WTC11 (cell line): ENCODE measurements at places on chromosomes 3 and 15. TPM values are rescaled to one million over a fixed set of nuclear protein-coding genes. Genes with fewer than 3 reads are reported as not detected.

The ANKRD63 gene
- 1.2 to 1.7 TPM (median 1.4 TPM) in 3 replicates for total RNA-seq

The RARRES1 gene
- 0.16 to 1.4 TPM (median 0.35 TPM) in 3 replicates for total RNA-seq

The TEX55 gene
- not detected in 3 replicates for total RNA-seq

The ARHGEF26 gene
- total RNA-seq, result 12.8 to 15.3 TPM (median 14.1 TPM) in 3 replicates

The WDR72 gene
- 8.6 to 8.7 TPM (median 8.6 TPM) in 3 replicates for total RNA-seq

The ENTPD3 gene
- 0.39 to 0.50 TPM (median 0.44 TPM) in 3 replicates for total RNA-seq
